ENCODE measurements at places on chromosomes 1 and 21.

DNA sequence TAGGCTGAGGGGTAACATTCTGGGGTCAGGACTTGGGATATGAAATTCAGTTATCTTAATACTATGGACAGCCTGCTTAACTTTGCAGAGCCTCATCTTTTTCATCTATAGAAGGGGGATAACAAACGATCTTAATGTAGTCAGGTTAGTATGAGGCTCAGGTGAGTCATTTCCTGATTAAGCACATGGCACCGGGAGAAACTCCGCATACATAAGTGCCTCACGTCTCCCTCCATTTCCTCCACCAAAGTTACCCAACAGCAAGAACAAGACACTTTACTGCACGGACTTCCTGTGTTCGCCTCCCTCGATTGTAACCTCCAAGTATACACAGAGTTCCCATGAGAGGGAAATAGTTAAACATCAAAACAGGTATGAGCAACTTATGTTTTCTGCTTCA, 112.7 kb upstream of the COA6 start:
- DNase-seq = no peak

- DNase-seq = no peak
Observed at GRCh38 chr1:246329900-246330299, 177.2 kb downstream of the SMYD3 start.

GRCh38 chr1:8589571-8589970, 227.9 kb downstream of the RERE start:
- no peak for DNase-seq

DNA sequence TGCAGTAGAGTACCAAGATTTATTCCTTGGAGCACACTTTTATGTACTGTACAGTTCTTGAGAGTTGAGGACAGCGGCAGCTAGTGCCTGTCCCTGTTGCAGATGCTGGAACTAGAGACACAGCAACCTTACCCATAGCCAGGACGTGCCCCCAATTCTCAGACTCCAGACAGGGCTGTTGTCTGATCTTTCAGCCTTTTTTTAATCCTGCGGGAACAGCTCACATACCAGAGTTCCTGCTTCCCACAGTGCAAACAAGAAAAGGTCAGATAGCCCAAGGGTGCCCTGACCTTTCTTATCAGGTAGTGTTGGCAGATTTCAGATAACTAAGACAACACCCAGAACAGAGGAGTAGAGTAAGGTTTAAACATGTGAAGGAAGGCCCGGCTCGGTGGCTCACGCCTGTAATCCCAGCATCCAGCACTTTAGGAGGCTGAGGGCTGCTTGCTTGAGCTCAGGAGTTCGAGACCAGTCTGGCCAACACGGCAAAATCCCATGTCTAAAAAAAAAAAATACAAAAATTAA, 78.5 kb downstream of the DOP1B start:
- DNase-seq = no peak

GRCh38 chr1:62951428-62951827, 167.5 kb downstream of the ATG4C start:
- no peak for DNase-seq

- no peak for DNase-seq
Observed at GRCh38 chr1:42692461-42692860, 10.2 kb downstream of the YBX1 start.

- DNase-seq = no peak
Observed at GRCh38 chr1:198529414-198529813, 11.1 kb downstream of the ATP6V1G3 start.

DNA sequence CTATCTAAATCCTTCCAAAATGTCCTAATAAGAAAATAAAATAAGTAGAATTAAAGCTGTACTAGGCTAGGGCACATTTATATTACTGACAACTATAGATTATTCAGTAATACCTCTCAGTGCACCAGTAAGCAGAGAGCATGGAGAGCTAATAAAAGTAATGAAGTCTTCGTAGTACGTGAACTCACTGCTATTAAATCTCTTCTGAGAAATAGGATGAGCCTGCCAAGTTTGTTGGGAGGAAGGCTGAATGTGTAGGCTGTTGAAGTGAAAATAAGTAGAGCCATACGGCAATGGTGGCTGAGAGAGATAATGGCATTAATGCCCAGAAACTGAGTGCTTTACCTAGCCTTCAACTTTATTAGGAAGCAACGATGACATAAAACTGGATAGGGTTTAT, 73.9 kb upstream of the NR5A2 start:
- DNase-seq = no peak

DNA sequence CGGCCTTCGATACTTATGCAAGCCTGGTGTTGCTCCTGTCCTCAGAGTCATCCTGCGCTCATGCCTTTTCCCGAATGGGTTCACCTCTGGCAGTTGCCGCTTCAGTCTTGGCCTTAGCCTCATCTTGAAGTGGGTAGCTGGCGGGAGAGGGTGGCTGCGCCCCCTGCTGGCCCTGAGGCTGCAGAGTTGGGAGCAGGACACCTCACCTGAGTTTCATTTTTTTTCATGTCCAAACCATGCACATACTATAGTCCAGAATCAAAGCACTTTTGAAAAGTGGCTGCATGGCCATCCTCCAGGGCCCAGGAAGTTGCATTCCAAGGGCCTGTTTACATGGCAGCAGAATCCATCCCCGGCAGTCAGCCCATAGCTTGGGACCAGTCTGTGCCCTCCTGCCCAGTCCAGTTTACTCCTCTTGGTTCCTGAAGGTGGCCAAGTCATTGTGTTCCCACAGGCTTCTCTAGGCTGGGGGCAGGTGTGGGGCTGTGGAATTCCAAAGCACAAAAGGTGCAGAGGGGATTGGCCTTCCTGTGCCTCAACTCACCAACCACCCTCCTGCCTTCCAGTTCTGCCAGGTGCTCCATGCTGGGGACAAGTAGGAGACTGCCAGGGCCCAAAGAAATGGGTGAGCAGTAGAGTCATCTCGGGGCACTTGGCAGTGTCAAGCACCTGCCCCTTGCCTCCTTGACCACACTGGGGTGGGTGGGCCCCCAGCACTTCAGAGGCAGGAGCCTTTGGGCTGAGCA, 44.0 kb downstream of the YARS1 start:
- DNase-seq = peak; percentile 72
